ENCODE measurements at places on chromosomes 5 and 9.

DNA sequence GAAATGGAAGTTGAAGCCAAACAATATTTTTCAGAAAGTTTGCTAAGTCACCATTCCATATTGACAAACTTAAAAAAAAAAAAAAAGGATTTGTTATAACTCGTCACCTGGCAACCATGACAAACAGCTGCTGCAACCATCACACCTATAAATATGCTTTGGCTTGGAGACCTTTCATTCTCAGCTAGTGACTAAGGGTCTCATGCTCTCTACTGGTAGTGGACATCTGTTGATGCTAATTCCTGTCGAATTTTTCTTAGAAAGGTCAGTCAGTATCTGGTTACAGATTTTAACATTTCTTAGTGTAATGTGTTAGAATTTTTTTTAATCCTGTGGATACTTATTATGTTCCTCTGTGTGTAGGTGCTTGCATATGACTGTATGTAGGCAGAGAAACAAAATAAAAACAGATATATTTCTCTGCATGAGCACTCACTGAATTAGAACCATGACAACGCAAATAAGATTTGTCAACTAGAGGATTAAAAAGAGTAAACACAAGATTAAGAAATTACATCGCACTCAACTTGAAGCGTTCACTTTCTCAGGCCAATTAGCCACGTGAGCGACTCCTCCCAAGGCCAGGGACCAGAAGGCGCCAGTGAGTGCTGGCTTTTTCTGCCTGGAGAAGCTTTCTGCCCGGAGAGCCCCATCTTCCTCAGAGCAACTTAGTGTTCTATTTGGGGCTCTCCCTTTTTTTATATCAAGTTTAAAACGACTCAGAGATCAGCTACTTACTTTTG, 27.0 kb upstream of the ZNF622 start:
- DNase-seq: peak; percentile 69

DNA sequence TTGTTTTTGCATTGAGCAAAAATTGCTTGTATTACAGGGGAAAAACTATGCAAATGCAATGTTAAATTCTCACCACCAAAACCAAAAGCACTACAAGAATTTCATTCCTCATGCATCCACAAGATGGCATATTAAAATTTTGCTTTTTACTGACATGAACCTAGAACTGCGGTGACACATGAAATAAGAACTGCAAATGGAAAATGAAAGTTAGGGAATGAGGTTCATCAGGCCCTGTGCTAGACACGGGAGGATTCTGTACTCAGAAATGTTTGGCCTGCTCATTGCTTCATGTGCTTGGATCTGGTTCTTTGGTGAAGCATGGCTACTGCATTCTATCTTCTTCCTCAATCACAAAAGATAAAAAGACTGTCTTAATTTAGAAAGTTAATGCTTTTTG, 9.1 kb upstream of the RFK start:
- peak; percentile 6 for DNase-seq

DNA sequence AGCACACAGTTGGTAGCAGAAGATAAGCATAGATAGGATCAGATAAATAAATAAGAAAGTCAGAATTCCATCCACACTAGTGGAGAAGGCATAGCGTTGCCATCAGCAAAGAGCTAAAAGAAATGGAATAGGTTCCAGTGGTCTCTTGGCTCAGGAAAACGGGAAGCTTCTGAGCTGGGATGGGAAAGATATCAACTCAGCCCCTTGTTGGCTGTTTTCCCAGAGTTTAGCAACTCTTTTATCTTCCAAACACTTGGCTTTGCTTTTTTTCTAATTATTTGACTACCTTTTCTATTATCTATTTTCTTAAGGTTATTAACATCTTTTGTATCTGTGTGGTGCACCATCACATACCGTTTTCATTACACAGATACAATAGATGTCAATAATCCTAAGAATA, 445.7 kb upstream of the TRPC7 start:
- DNase-seq: no peak

- DNase-seq: no peak
Measured at GRCh38 chr5:147303251-147303650, 68.4 kb downstream of the STK32A start.

- DNase-seq: no peak
Measured at GRCh38 chr5:8879248-8879647, 666.6 kb downstream of the SEMA5A start.

- no peak for DNase-seq
Measured at GRCh38 chr5:71893451-71893850, 174.4 kb downstream of the CARTPT start.

GRCh38 chr9:134198791-134199190, 34.4 kb upstream of the RNU6ATAC start:
- no peak for DNase-seq
